ENCODE measurements at places on chromosomes 5 and 9.

GRCh38 chr5:72433522-72433921 lies 73.7 kb downstream of the ZNF366 start:
- no peak for DNase-seq

GRCh38 chr9:5629312-5630080 lies 589 bp downstream of the RIC1 start:
- peak; percentile 29 for DNase-seq

GRCh38 chr5:135382981-135383380 lies 16.1 kb downstream of the MACROH2A1 start:
- DNase-seq: no peak

- DNase-seq: no peak
Observed at GRCh38 chr5:9468060-9468388, 77.9 kb downstream of the SEMA5A start.

DNA sequence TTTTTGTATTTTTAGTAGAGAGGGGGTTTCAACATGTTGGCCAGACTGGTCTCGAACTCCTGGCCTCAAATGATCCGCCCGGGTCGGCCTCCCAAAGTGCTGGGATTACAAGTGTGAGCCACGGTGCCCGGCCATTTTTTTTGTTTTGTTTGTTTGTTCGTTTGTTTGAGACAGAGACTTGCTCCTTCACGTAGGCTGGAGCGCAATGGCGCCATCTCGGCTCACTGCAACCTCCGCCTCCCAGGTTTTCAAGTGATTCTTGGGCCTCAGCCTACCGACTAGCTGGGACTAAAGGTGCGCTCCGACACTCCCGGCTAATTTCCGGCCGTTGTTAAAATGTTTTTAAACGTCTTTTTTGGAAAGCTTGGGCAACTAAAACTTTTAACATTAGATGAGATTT lies 54.0 kb downstream of the SHOC1 start:
- DNase-seq: no peak

- DNase-seq: no peak
Observed at GRCh38 chr9:101317735-101318134, 67.1 kb downstream of the BAAT start.

GRCh38 chr5:177477701-177478477 lies 4.5 kb upstream of the DBN1 start:
- no peak for DNase-seq

DNA sequence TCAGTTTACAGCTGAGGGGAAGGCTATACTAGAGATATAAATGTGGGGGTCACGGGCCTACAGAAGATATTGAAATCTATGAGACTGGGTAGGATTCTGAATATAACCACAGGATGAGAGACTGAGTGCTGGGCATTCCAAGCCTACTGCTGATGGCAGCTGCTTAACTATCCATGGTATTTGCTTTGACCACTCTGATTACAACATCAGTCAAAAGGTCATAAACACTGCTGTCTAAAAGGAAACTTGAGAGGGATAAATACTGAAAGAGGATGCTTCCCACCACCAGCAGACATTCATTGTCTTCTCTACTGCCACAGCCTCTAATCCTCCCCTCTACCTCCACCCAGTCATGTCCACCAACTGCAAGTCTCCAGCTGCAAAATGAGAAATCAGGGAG lies 3.8 kb downstream of the ZNF622 start:
- no peak for DNase-seq

DNA sequence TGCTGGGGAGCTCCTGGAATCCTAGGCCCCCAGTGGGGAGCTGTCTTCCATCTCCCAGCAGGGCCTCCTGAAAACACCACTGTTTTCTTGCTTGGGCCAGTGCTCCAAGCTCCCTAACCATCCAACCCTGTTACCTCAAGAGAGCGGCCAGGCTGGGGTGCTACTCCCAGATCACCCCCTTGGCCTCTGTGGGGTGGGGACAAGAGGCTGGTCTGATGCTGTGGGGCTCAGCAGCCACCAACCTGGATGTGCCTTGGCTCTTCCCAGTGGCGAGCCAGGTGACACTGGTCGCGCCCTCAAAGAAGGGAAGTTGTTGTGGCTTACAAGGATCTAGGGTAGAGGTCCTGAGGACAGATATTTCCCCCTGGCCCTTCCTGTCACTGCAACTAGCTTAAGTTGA lies 49.0 kb downstream of the SECISBP2 start:
- no peak for DNase-seq

DNA sequence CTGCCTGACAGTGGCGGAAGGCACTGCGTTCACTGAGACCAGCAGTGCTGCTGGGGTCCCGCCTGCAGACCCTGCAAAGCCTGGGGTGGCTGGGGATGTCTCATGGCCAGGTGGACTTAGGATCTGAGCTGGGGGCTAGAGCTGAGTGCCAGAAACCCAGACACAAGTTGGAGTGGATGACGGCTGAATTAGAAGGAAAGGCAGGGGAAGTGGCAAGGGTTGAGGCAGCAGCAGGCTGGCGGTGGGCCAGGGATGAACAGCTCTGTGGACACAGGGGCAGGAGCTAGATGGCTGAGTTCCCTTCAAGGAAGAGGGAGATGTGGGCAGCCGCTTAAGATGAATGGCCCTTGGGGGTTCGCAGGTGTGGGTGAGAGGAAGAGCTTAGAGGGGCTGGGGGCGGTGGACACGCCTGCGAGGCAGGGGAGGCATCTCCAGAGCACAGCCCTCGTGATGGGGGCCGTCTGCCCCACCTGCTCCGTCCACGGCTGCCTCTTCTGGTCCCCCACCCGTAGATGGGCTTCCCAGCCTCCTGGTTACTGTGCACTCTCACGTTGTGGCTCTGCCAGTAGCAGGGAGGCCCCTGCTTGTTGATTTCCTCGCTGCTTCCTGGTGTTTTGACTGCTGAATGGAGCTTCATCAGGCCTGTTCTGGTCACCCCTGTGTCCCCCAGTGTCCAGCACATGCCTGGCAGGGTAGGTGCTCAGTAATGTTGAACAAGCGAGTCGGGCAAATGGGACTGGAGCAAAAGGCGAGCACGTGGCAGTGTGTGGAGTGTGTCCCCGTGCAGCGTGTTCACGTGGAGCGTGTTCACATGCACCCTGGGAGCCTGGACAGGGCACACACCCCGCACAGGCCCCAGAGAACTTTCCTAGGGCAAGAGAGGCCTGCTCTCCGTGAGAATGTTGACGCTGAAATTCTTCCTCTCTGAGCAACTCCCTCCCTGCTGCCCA lies 168.2 kb downstream of the CACNA1B start:
- no peak for DNase-seq

DNA sequence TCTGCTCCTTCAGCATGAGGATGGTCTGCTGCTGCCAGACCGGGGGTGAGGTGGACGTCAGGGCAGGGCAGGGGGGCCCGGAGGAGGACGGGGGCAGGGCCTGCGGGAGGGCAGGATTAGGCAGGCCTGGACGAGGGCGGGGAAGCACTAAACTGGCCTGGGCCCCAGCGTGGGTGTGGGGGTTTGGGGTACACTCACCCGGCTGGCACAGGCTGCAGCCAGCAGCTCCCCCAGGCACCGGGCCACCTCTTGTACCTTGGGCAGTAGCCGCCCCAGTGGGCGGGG lies 5.5 kb downstream of the SAPCD2 start:
- DNase-seq: no peak

- no peak for DNase-seq
Observed at GRCh38 chr9:16214677-16215352, 655.7 kb downstream of the BNC2 start.

DNA sequence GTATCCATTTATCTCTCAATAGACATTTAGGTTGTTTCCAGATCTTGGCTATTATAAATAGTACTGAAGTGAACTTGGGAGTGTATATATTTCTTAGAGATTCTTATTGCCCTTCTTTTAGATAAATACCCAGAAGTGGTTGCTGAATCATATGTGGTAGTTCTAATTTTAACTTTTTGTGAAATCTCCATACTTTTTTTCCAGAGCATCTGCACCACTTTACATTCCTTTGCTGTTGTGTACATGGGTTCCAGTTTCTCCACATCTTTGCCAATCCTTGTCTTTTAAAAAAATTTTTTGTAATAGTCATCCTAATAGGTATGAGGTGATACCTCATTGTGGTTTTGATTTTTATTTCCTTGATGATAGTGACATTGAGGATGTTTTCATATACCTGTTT lies 303.7 kb downstream of the CCDC171 start:
- DNase-seq: no peak

DNA sequence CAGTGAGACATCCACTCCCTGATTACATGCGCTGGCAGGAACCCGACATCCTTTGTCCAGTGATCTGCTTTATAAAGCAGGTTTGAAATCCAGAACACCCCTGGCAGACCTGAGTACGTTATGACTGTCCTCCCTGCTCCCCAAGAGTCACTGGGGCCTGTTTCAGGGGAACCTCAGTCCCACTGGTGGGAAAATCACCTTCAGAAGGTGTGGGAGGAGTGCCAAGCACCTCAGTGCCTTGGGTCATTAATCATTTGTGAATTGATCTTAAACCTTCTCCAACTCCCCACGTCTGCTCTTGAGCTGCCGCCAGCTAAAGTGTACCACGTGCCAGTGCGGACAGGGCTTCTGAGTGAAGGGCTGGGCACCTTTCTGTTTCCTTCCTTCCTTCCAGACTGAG lies 16.2 kb downstream of the SLC6A3 start:
- DNase-seq: no peak

DNA sequence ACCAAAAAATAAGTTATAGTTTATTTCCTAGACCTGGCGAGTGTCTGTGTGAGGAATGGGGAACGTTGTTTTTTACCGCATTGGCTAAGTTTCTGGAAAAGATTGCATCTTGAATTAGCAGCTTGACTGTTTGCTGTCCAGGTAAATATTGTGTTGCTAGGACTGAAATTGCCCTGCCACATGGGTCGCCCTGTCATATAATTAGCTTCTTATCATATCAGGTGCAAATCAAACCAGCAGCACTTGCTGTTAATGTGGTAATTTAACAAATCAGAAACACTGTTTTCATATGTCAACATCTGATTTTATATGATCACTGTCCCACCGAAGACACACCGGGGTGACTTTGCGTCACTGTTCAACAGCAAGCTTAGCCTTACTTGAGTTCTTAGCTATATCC lies 63.7 kb upstream of the ZNF622 start:
- no peak for DNase-seq

- no peak for DNase-seq
Observed at GRCh38 chr5:128632264-128632663, 94.2 kb upstream of the FBN2 start.

GRCh38 chr9:123608104-123608503 lies 252.1 kb downstream of the CRB2 start:
- no peak for DNase-seq

GRCh38 chr9:81599837-81600236 lies 89.5 kb downstream of the TLE1 start:
- no peak for DNase-seq

DNA sequence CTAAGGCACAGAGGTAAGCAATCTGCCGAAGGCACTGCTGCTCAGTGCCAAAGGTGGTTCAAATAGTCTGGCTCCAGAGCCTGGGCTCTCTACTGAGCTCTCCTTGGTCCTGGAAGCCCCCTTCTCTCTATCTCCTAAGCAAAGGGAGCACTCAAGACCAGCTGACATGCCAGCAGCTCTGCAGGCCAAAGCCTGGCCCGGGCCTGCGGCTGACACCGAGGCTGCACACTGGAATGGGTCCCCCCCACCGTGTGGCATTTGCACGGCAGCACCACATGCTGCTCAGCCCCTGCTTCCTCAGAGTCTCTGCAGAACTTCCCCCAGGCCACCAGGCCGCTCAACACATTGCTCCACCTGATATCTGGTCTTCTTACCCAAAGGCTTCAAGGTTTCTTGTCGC lies 57.8 kb upstream of the GOLPH3 start:
- DNase-seq: no peak

Measured in stimulated activated CD4-positive, alpha-beta T cell treated with anti-CD3 and anti-CD28 coated beads, TNF-alpha, amount 100 ng/mL, for 1 hour (primary cell).